ENCODE measurements at places on chromosomes 7 and 10.

GRCh38 chr10:42836096-42836495 is 53.5 kb downstream of the BMS1 start:
- no peak for DNase-seq

DNA sequence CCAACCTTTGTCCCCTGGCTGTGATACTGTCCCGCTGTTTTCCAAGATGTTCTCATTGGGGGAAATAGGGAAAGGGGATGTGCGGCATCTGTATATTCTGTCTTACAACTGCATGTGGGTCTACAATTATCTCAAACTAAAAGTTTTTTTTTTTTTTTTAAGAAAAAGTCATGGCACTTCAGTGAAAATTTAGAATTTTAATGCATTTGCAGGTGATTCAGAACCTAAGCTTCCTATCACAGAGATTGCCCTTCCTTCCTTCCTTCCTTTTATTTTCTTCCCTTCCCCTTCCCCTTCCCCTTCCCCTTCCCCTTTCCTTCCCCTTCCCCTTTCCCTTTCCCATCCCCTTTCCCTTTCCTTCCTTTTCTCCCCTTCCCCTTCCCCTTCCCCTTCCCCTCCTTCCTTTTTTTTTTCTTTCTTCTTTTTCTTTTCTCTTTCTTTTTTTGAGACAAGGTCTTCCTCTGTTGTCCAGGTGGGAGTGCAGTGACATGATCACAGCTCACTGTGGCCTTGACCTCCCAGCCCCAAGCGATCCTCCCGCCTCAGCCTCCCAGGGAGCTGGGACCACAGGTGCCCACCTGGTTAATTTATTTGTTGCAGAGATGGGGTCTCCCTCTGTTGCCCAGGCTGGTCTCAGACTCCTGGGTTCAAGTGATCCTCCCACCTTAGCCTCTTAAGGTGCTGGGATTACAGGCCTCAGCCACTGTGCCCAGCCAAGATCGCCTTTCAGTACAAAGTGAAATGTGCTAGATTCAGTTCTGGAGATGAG is 32.0 kb downstream of the JAKMIP3 start:
- no peak for DNase-seq

GRCh38 chr7:132379292-132379691 is 197.0 kb downstream of the PLXNA4 start:
- no peak for DNase-seq

DNA sequence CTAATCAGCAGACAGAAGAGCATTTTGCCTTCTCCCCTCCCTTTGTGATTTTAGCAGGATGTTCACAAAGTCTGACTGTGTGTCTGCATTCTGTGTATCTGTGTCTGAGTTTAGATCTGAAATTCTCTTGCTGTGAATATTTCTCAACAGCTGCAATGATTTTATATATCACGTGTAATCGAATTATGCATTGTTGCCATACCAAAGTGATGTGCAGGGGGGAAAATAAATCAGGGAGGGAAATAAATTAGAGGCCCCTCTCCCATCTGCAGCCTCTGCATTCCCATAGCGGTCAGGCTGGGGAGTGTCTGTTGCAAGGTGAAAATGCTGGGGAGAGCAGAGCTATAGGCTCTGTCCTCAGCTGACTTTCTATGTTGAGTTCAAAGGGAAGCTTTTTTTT is 209.0 kb downstream of the LRMDA start:
- no peak for DNase-seq

DNA sequence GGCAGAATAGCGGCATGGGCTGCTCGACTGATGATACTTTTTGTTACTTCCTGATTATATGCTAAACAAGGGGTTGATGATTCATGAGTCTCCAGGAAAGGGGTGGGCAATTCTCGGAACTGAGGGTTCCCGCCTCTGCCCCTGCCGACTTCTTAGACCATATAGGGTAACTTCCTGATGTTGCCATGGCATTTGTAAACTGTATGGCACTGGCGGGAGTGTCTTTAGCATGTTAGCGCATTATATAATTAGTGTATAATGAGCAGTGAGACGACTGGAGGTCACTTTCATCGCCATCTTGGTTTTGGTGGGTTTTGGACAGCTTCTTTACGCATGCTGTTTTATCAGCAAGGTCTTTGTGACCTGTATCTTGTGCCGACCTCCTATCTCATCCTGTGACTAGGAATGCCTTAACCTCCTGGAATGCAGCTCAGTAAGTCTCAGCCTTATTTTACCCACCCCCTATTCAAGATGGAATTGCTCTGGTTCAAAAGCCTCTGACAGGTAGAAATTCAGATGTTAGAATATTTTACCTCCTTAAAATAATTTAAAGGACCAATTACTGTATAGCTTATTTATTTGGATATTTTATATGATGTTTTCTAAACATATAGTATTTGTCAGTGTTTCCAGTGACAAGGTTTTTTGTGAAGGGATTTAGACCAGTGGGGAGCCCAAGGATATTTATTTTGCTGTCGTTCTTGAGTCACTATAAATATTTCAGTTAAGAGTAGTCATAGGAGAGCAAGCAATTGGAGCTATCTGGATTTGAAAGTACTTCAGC is 90.1 kb upstream of the PIK3CG start:
- no peak for DNase-seq

DNA sequence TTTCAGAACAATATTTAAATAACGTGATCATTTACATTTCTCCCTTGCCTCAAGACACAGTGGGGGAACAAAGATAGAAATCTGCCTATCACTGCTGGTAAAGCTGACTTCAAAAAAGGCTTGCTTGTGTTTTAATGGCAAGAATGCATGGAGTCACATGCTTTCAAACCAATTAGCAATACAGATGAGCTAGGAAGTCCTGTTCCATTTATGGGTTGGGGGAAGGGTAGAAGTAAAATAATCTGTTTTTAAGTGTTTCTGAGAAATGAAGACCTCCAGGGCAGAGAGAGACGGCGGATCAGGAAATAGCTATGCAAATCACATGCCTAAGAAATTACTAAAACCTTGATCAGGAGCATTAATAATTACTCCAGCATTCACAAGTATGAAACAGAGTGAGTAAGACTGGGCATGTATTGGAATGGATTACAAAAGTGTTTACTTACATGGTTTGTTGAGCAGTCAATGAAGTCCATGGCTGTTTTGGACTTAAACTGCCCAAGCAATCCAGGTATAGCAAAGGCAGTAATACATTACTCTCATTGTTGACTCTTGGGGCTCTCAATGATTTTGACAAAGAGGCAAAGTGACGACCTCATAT is 142.0 kb downstream of the ARID5B start:
- no peak for DNase-seq

GRCh38 chr7:76368190-76368589 is 9.4 kb upstream of the YWHAG start:
- no peak for DNase-seq

DNA sequence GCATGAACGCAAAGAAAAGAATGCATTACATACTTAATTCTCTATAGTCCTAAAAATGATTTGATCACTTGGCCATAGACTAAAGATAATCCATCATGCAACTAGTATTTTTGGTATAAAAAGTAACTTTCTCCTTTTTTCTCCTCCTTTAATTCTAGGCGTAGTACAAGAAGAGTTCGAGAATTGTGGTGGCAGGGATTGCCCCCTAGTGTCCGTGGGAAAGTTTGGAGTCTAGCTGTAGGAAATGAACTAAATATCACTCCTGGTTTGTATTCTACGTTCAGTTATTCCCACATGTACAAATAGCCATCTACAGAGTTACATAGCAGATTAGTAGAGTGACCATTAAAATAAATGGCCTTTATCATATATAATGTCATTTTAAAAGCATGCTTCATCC is 45.5 kb upstream of the HELLS start:
- no peak for DNase-seq

DNA sequence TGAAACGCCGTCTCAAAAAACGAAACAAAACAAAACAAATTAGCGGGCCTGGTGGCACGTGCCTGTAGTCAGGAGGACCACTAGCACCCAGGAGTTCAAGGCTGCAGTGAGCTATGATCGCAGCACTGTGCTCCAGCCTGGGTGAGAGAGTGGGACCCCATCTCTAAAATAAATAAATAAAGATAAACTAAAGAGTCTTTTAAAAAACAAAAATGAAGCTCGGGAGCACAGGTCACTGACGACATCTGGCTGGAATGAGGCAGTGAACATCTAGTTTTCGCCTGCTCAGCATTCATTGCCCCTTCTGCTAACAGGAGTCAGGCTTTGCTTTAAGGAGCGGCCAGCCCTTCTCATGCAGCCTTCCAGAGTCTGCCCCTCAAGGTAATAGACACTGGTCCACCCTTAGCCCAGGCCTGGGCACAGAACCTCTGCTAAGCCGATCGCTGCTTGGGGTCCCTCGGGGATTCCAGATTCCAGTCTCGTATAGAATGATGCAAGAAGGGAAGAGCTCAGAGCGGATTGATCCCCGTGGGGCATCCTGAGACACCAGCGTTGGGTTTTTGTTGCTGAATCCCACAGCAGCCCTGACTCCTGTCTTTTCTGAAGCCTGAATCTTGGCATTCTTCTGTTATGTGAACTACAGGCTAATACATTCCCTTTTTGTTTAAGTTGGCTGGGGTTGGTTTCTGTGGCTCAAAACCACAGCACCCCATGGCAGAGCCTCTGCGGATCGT is 14.2 kb upstream of the FOXK1 start:
- no peak for DNase-seq

DNA sequence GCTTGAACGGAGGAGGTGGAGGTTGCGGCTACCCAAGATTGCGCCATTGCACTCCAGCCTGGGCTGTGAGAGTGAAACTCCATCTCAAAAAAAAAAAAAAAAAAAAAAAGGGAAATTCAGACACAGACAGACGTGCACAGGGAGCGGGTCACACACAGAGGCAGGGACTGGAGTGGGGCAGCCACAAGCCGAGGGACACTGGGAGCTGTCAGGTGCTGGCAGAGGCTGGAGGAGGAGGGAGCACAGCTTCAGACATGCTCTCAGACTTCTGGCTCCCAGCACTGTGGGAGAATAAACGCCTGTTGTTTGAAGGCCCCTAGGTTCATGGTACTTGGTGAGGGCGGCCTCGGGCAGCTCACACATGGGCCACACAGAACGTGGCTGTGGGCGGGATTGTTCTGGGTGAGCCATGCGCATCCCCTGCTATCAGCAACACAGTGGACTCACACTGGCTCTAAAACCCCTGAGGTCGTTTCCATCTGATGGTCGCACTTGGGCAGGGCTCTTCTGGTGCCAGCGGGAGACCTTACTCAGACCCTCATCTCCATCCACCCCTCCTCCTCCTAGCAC is 375.9 kb downstream of the DNAJB6 start:
- no peak for DNase-seq

DNA sequence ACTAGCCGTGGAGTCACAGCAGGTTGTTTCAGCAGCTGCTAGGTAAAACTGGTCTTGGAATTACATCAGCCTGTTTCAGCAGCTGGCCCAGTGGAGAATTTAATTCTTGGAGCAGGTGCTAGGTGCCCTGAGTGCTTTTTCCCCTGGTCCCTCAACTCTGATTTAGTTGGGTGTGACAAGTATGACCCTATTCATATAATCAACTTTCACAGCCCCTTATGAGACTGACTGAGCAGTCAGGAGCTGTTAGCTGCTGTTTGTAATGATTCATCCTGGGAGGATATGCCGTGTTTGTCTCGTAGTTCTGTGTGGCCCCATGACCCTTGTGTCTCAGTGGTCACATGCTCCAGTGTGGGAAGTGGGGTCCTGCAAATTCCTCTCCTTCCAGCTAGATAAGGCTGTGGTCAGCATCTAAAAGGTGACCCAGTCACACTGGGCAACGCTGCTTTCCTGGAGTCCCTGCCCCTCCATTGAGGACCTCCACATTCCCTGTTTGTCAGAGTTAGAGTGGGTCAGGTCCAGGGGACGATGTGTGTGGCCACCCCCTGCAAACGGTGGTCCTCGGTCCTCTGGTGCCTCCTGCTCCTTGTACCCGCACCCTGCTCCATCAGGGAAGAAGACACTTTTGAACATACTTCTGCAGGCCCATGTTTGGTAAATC is 28.3 kb downstream of the TBATA start:
- no peak for DNase-seq

DNA sequence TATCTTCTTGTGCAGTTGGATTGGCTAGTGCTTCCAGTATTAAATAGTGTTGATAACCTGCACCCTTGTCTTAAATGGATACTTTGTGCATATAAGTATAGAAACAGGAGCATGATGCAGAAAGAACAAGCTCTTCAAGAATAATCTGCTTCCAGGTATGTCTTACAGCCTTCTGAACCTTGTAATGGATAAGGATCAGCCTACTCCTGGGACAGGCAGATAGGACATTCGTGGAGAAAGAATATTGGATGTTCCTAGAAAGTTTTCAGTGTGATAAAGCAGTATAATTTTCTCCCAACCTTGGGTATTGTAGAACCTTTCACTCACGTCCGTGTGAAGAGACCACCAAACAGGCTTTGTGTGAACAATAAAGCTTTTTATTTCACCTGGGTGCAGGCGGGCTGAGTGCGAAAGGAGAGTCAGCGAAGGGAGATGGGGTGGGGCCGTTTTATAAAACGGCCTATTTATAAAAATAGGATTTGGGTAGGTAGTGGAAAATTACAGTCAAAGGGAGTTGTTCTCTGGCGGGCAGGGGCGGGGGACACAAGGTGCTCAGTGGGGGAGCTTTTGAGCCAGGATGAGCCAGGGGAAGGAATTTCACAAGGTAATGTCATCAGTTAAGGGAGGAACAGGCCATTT is 27.2 kb downstream of the C1GALT1 start:
- DNase-seq = no peak

DNA sequence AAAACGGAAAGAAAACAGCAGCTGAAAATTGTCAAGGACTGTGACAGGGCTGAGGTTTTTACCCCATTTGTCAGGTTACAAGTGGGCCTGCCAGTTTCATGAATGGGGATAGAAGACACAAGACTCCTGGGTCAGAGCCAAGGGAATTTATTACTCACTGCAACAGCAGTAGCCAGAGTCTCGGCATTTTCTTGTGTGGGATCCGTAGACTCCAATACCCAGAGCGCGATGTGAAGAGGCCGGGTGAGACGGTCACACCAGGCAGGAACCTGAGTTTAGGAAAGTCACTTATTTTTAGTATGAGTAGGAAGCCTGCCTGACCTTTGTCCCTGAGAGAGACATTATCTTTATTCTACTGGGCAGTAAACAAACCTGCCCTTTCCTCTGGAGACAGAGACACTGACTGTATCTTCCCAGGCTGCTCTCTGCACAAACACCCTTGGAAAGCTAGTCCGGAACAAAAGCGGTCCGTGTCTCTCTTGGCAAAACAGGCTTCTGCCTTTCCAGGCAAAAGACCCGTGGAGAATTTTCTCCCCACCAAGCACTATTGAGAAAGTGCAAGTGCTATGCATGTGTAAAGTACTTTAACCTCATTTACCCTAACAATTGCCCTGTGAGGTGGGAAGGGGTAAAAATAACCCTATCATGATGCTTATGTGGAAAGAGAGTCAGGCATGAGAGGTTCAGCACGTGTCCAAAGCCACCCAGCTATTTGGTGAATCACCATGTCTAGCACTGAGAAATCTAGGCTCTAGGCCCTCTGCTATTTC is 58.4 kb downstream of the JCAD start:
- DNase-seq = no peak

DNA sequence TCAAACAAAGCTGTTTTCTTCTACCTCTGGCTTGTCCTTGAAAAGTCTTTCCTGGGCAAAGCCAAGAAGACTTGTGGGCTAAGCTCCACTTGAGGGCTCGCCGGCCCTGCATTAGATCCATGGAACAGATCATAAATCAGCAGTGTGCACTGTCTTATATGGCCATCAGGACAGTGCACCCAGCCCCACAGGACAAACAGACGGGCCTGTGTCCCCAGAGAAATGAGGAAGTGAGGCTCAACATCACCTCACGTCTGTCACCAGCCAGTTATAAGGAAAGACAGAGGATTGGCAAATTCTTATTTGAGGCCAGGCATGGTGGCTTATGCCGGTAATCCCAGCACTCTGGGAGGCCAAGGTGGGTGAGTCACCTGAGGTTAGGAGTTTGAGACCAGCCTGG is 12.3 kb upstream of the IFT22 start:
- DNase-seq = no peak

Data from stimulated activated CD8-positive, alpha-beta memory T cell treated with anti-CD3 and anti-CD28 coated beads, Interleukin-7, amount 100 ng/mL, for 1 hour (primary cell).